ENCODE measurements at places on chromosomes 16 and 17. TPM values are rescaled to one million over a fixed set of nuclear protein-coding genes. Genes with fewer than 3 reads are reported as not detected.

- DNase-seq: no peak
Observed at GRCh38 chr16:50521246-50521900, 26.8 kb upstream of the NKD1 start.

DNA sequence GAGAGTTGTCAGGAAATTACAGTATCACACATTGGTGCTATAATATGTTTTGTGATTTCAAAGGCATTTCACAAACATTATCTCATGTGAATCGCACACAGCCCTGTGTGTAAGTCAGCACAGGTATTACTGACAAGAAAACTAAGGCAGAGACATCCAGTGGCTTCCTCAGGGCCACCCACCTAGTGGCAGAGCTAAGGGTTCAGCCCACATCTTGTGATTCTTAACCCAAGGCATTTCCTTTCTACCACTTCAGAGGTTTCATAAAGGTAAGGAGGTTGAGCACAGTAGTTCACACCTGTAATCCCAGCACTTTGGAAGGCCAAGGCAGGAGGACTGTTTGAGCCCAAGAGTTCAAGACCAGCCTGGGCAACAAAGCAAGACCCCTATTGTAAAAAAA, 58.2 kb downstream of the STX8 start:
- DNase-seq: no peak

DNA sequence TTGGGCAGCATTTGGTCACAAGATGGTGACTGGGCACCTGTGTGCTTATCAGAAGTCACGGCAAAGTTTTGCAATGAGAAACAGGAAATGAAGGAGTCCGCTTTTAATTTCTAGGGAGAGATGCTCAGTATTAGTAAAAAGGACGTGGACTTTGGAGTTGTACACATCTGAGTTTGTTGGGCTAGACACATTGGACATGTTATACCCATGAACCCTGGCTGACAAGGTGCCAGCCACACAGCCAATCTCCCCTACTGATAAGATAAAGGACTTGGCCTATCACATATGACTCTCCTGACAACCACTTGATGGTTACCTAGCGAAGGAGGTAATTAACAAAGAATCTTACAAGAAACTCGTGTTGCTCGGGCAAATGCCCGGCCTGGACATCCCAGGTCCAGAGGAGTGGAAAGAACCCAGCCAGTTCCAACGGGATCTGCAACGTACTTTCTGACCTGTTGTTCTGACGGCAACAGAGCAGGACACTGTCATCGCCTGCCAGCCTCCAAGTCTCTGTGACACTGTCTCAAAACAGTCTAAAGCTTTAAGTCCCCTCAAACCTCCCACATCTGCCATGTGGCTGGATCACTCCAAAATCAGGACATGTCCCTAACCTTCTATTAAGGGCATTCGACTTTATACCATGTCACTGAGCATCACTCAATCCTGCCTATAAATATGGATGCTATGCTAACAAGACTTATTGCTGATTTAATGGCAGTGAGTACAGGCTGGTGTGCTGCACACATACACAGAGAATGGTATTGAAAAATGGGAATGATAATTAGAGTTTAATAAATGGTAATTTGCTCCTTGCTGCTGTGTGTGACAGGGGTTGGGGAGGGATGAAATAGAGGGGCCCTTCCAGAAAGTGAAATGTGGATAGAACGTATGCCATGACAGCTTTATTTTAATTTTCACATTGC, 47.6 kb upstream of the LYRM9 start:
- DNase-seq: peak; percentile 27

DNA sequence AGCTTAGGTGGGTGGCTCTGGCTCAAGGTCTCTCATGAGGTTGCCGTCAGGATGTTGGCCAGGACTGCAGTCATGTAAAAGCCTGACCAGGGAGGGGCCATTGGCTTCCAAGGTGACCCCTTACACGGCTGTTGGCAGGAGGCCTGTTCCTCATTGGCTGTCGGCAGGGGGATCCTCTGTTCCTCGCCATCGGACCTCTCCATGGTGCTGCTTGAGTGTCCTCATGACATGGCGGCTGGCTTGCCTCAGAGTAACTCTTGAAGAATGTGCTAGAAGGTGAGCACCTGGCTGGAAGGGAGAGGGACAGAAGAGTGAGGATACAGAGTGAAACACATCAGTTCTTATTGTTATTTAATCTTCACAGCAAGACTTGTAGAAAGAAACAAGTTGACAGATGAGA, 4.7 kb upstream of the RPRML start:
- no peak for DNase-seq

DNA sequence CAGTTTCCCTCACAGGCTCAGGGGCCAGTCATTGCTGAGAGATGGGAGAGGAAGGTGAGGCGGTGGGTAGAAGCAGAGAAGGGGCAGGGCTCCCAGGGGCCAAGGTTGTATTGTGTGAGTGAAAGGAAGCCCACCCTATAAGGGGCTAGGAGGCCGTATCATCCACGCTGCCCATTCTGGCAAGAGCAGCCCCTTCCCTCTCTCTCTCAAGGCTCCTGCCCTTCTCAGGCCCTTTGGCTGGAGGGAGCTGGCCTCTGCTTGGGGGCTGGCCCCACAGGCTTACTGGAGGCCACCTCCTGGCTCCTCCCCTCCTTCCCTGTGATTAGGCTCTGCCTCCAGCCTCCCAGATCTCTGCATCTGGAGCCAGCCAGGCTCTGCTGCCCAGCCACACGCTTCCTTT, 7.6 kb downstream of the TBKBP1 start:
- no peak for DNase-seq

GRCh38 chr16:30349675-30350074, 5.4 kb downstream of the CD2BP2 start:
- no peak for DNase-seq

DNA sequence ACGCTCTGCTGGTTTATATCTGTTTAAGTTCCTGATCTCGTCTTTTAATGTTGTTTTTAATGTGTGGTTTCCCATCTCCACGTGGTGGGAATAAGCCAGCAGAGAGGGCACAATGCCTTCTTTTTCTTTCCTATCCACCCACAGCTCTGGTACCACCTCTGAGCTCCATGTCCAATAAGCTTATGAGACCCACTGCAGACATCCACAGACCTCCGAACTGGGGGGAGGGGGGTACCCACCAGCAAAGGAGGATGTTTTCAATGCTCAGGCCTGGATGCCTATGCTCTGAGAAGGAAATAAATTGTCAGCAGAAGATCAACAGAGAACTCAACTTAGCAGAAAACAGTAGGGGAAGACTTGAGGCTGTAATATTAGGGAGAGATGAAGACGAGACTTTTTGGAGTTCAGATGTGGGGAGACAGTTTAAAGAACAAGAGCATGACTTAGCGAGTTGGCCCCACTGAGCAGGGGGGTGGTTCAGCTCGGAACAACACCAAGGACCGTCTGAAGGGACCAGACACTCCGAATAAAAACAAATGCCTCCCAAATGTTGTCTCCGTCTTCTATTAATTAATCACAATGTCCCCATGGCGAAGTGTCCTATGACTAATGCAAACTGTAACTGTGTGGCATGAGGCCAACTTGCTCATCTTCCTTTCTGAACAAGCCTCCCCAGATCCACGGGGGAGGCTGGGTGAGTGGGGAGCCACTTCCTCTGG, 62.7 kb downstream of the GAS7 start:
- DNase-seq: peak; percentile 41

- no peak for DNase-seq
Observed at GRCh38 chr16:76942089-76942488, 248.9 kb upstream of the MON1B start.

DNA sequence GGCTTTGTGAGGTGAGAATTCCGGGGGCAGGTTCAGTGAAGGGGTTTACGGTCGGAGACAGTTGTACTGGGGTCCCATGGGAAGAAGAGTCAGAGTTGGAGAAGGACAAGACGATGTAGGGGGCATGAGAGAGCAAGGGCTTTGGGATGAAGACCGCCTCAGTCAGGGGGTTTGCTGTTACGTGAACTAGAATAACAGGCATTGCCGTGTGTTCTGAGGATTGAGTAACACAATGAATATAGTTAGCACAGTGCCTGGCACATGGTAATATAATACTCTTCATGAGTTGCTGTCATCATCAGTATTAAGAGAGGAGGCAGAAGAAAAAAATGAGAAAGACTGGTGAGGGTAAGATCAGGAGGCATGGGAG, 577 bp downstream of the ZNF646 start:
- no peak for DNase-seq

- DNase-seq: peak; percentile 9
Observed at GRCh38 chr16:65176603-65177002, 54.7 kb upstream of the CDH11 start.

DNA sequence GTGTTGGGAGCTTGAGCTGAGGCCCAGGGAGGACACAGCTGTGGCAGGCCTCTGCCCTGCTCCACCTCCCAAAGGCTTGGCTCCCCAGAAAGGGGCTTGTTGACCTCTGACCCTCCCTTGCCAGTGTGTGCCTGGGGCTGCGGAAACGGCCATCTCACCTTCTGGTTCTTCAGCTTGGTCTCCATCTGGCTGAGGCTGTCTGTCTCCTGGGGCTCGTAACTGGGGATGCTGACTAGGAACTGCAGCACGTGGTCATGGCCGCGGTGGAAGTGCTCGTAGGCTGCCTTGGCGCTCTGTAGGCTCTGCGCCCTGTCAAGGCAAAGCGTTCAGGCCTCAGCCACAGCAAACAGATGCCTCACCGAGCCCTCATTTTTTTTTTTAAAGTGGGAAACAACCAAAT, 42.7 kb downstream of the UBN1 start:
- DNase-seq: no peak

GRCh38 chr16:13378151-13378550, 476.8 kb downstream of the SHISA9 start:
- no peak for DNase-seq

DNA sequence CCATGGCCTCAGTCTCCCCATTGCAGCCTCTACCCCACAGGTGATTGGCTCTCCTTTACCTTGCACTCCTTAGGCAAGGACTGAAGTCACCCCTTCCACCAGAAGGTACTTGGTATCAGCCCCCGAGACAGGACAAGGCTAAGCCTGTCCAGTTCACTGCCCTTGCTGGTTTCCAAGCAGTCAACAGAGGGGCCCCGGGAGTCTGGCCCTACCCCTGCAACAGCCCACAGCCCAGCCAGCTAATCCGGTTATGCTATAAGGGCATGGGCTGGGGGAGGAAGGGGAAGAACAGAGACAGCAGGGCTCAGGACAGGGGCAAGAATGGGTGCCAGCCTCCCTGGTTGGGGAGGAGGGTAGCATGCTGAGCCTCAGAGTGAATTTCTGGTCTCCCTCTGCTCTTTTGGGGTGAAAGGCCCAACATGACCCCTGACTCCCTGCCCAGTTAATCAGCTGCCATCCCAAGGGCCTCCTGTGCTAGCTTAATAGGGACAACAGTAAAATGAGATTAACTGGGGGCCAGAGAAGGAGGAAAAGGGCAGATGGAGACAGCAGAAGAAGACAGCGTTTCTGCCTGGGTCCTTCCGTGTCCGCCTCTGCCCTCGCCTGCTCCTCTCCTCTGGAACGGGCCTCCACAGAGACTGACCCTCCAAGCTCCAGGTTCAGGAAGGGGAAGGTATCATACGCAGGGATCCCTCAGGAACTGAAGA, 10.7 kb downstream of the DLG4 start:
- no peak for DNase-seq

DNA sequence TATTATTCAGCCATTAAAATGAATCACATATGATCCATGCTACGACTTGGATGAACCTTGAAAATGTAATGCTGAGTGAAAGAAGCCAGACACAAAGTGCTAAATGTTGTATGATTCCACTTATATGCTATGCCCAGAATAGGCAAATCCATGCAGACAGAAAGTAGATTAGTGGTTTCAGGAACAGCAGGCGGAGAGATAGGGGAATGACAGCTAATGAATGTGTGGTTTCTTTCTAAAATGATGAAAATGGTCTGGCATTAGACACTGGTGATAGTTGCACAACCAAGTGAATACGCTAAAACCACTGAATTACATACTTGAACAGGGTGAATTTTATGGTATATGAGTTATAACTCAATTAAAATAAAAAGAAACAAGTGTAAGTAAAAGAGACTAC, 121.8 kb upstream of the NOG start:
- DNase-seq: no peak

GRCh38 chr17:40696651-40697072, 6.9 kb downstream of the KRT24 start:
- no peak for DNase-seq

DNA sequence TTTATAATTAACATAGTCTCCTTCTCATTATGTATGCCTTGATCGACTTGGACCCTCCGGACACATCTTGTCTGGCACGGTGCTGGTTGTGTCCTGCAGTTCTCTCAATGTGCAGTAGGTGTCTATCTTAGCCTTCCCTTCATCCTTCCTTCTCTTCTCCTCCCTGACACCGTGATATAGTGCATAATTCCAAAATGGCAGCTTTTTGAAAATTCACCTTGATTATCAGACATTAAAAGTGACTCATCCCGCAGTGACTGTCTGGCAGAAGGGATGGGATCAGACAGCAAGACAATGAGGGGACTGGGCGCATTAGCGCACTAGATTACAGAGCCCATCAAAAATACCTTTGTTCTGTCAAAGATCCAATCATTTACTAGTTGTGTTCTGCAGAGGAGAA, 70.0 kb upstream of the PMFBP1 start:
- DNase-seq: peak; percentile 51

DNA sequence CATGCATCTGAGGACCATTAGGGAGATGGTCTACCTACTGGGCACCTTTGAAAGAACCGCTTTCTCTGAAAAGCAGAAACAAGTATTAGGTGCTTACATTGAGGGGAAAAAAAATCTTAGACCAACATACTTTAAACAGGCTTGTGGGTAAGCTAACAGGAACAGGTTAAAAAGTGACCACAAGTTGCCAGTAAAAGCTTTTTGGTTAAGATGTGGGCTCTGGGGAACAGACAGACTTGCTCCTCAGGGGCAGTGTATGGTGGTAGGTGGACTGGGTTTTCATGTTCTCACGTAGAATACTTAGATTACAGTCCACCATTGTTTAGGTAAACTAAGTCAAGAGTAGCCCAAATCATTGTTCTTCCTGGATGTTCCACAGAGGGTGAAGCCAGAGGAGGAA, 41.2 kb downstream of the REXO5 start:
- no peak for DNase-seq

DNA sequence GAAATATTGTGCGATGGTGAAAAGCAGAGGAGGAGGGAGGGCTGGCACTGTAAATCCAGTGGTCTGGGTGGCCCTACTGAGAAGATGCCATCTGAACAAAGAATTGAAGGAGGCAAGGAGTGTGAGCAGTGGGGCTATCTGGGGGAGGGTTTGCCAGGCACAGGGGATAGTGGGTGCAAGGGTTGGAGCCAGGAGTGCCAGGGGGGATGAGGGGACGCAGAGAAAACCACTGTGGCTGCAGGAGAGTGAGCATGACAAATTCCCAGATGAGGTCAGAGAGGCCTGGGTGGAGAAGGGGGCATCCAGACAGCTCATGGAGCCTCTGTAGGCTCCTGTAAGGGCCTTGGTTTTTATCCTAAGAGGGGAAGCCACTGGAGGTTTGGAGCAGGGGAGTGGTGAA, 4.8 kb downstream of the XYLT2 start:
- DNase-seq: no peak

DNA sequence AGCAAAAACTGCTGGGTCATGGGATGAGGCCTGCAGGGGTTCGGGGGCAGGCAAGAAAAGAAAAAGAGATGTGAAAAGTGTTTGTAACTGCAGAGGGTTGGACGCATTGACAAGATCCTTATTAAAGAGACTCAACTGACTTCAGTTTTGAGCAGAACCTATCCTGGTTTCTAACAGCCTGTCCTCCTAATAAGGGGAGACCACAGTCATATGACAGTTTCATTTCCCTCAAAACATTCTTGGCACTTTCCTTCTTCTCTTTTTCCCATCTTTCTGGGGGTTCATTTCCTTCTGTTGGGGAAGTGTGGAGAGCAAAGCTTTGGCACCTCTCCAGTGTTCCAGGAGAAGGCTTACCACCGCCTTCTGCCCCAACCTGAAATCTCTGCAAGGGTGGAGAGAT, 118.5 kb downstream of the MAF start:
- DNase-seq: no peak

PLEKHM1 gene
- total RNA-seq: 35.3 TPM

RPA1 gene
- total RNA-seq: 8.9 TPM

PRDM7 gene
- not detected for total RNA-seq

All from body of pancreas (tissue), 4 donors.